Activated naive CD4-positive, alpha-beta T cell treated with anti-CD3 and anti-CD28 coated beads, Interleukin-2, amount 10 ng/mL, durations not matched to agents 7 days and 5 days (primary cell): ENCODE measurements at places on chromosomes 1 and 21.

- DNase-seq, result no peak
Measured at GRCh38 chr1:43292679-43293078, 7.3 kb upstream of the C1orf210 start.

- peak; percentile 78 for DNase-seq
Measured at GRCh38 chr1:1068517-1069055, 5.5 kb downstream of the RNF223 start.

GRCh38 chr1:78601068-78601467 lies 19.2 kb upstream of the IFI44L start:
- no peak for DNase-seq

DNA sequence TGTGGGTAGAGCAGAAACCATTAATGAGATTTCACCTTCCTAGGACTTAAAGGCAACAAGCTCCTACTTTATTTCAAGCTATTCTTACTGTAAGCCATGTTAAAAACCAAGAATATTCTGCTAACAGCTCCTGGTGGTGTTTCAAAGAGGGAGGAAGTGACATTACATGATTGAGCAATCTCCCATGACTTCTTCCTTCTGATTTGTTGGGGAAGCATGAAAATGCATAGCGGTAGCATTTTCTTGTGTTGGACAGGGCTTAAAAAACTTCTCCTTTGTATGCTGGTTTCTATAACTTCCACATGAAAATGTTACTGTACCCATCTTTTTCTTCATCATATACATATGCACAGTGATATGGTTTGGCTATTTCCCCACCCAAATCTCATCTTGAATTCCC lies 297.0 kb upstream of the SNX7 start:
- no peak for DNase-seq

GRCh38 chr1:70509996-70510876 lies 99.2 kb downstream of the CTH start:
- no peak for DNase-seq

GRCh38 chr1:78240755-78241154 lies 195.0 kb downstream of the GIPC2 start:
- no peak for DNase-seq
